NCI-H1694 treated with DMSO at 0.1 percent for 48 hours (cell line): ENCODE measurements at places on chromosomes 2 and 18.

GRCh38 chr2:11933854-11934253, 187.4 kb downstream of the LPIN1 start:
- no peak for DNase-seq

- peak; percentile 70 for DNase-seq
These were observed 40.1 kb downstream of the RTN4 start for GRCh38 chr2:55010149-55010591.

- no peak for DNase-seq
These were observed 175.5 kb downstream of the ZFP36L2 start for GRCh38 chr2:43050866-43051265.

- DNase-seq, result no peak
These were observed 28.1 kb downstream of the FAP start for GRCh38 chr2:162215162-162215561.

DNA sequence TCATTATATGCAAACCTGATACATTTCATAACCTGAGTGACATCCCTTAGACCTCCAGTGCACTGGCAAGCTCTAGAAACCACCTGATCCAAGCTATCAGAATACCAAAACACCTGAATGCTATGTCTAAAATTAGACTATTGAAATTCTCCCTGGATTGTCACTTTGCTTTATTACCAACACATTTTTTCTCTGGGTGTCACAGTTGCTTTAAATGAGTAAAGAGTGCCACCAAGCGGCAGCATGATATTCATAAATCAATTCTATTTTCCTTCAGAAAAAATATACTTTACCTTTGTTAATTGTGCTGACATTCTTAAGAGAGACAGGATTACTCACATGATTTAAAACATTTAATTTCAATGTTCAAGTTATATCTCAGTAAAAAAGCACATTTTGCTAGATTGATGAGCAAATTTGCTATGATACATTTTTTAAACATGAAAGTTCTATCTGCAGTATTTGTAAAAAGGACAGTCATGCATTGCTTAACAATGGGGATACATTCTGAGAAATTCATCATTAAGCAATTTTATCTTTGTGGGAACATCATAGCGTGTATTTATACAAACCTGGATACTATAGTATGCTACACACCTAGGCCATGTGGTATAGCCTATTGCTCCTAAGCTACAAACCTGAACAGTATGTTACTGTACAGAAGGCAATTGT, 338.4 kb upstream of the SLC39A10 start:
- DNase-seq, result peak; percentile 79
